ENCODE measurements at places on chromosomes 1 and 21. TPM values are rescaled to one million over a fixed set of nuclear protein-coding genes. Genes with fewer than 3 reads are reported as not detected.

GRCh38 chr1:214445831-214446614 lies 105.4 kb downstream of the PTPN14 start:
- no peak overlapping the region for H3K4me3 ChIP-seq
- H3K27ac ChIP-seq: no peak overlapping the region
- no peaks in the 10 kb centered on the region for H3K36me3 ChIP-seq
- H3K27me3 ChIP-seq: no peaks in the 10 kb centered on the region

- H3K4me3 ChIP-seq: no peak overlapping the region
- DNase-seq: no peak
- no peak overlapping the region for H3K27ac ChIP-seq
- no peaks in the 10 kb centered on the region for H3K36me3 ChIP-seq
- peaks cover 4% of the 10 kb centered on the region for H3K4me1 ChIP-seq
- H3K27me3 ChIP-seq: no peaks in the 10 kb centered on the region
Observed at GRCh38 chr1:181327796-181328195, 155.5 kb upstream of the CACNA1E start.

DNA sequence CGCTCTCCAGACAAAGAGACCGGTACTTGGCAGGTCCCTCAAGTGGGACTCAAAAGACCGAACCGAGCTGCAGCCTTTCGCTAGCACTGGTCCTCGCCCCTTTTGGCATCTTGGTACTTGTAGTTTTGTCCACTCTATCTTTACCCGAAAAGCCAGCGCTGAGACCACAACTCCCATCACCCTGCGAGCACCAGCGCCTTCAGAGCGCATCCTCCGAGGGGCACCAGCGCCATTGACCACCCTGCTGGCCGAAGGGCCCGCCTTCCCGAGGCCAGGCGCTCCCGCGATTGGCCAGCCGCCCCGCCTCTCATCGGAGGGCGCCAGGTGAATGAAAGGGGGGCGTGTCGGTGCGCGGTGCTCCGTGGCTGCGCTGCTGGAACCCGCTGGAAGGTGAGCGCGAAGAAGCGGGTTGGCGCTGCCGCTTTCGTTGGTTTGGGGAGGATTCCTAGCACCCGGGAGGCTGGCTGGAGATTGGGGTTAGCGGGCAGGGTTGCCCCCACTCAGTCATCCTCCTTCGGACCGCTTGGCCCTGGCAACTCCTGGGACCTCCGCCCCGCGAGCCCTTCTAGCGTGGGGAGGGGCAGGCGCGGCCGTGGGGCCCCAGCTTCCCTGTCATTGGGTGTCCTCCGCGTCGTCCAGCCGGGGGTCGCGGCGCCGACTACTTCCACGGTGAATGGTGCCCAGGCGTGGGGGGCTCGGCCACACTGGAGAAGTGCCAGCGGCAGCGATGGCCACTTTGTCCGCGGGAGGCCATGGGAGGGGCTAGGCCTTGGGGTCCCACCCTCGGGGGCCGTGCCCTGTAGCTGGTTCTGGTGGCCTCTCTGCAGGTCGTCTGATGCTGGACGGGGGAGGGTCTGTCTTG lies at the start of gene ZBTB8B:
ZBTB8B (plus strand) TSS at position 357 of the 862 bp plus-strand sequence. CDS start 5,553 bp downstream, outside the sequence.
- H3K36me3 ChIP-seq: no peaks in the 10 kb centered on the region
- peaks cover 17% of the 10 kb centered on the region for H3K4me1 ChIP-seq
- H3K4me3 ChIP-seq: no peak within 1 kb of the TSS
- H3K27ac ChIP-seq: no peak within 1 kb of the TSS

DNA sequence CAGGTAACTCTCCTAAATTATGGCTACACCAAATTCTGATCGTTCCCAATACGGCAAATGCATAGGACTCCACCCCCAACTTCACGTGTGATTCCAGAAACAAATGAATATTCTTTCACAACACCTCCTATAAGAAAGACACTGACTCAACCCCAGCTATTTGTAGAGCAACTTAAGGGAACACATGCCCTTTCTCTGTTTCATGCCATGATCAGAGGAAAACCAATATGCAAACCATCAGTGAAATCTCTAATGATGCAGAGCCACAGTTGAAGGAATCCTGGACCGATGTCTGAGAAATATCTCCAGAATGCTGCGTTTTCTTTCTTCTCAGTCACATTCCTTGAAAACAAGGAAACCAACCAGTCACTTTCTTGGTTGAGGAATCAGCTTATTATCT lies 164.2 kb upstream of the PTBP2 start:
- H3K27ac ChIP-seq: no peak overlapping the region
- H3K4me3 ChIP-seq: no peak overlapping the region
- no peak for DNase-seq
- no peaks in the 10 kb centered on the region for H3K27me3 ChIP-seq

The RBM11 gene
- 2.3 TPM for polyA plus RNA-seq

The POMGNT1 gene
- polyA plus RNA-seq: 28.9 TPM

DNA sequence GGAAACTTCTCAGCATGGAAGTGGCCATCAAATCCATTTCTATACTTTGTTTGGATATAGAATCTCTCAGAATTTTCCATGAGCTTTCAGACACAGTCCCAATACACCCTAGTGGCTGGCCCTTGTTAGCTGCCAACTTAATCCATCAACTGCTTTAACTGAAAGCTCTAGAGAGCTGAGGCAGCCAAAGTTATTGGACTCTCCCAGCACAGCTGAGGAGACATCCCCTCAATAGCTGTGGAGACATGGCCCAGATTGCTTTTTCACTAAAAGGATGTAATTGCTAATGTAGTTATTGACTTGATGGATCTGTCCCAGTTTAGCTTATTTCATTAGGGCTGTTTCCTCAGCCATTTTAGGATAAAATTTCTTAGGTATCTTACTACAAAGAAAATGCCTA lies 94.8 kb upstream of the PRMT6 start:
- H3K4me3 ChIP-seq: no peak overlapping the region
- no peak for DNase-seq

GRCh38 chr1:174656409-174657059 lies 208.8 kb downstream of the GPR52 start:
- H3K27me3 ChIP-seq: no peaks in the 10 kb centered on the region
- no peak overlapping the region for H3K4me3 ChIP-seq
- H3K4me1 ChIP-seq: no peaks in the 10 kb centered on the region
- DNase-seq: no peak

The VCAM1 gene
- polyA plus RNA-seq: not detected

DNA sequence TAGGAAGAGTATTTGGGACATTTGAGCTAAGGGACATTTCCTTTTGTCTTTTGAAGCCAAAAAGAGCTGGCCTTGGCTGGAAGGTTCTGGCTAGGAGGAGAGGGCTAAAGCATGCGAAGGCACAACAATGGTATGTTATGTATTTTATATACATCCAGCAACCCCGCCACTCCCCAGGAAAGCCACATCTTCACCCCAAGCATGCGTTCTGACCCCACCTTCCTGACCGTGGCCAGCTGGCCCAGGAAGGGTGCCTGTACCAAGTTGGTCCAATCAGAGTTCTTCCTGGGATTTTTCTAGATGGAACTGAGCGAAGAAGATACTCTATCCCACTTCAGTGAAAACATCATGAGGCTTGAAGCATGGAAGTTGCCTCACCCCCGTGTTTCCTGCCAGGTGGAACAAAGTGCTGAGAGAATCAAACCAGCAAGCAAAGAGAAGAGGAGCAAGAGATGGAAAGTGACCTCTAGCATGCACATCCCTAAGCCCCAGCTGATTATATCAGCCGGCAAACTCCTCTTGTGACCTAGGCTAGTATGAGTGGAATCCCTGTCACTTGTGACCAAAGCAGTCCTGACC lies 82.7 kb downstream of the BCAR3 start:
- H3K4me3 ChIP-seq: no peak overlapping the region
- no peak overlapping the region for H3K27ac ChIP-seq
- DNase-seq: no peak
- no peaks in the 10 kb centered on the region for H3K36me3 ChIP-seq

The TIE1 gene
- polyA plus RNA-seq: not detected

DNA sequence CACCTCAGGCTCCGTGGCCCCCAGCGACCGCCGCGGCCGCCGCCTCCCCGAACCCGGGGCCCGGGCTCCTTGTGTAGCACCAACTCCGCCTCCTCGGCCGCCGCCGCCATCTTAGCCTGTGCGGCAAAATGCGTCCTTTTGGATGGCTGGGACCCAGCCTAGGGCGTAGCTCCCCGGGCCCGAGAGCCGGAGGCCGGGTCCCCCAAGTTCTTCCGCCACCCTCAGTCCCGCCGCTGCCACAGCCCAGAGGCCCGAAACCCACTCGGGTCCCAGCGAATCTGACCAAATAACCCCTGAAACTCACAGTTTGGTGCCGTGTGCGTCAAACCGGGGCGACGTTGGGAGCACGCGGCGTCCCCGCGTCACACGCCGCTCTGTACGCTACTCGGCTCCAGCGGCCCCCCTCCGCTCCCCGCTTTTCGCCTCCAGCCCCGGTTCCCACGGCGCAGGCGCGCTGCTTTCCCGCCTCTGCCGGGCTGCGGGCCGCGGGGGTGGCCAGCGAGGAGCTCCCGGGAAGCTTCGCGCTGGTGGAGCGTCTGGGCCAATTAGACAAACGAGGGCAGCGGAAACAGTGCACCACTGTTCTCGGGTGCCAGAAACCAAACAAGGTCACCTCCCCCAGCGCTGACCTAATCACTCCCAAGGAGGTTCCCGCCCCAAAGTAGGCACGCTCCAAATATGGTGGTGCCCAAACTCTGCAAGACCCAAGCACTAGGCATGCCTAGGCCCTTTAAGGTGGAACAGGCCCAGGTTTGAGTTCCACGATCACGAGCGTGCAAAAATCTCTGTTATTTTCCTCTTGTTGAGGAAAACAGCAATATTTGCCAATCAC lies at the start of gene ZNF644:
ZNF644 (minus strand) TSS at position 350 of the 832 bp plus-strand sequence. CDS start 39,682 bp downstream, outside the sequence.
- peak; percentile 85 for DNase-seq
- H3K4me3 ChIP-seq: peak within 1 kb of the TSS; percentile 92
- peaks cover 53% of the 10 kb centered on the region for H3K4me1 ChIP-seq

GRCh38 chr1:231139125-231139649 lies 22.7 kb upstream of the TRIM67 start:
- H3K4me1 ChIP-seq: no peaks in the 10 kb centered on the region
- H3K27ac ChIP-seq: no peak overlapping the region
- peaks cover 5% of the 10 kb centered on the region for H3K27me3 ChIP-seq
- H3K36me3 ChIP-seq: no peaks in the 10 kb centered on the region
- H3K4me3 ChIP-seq: no peak overlapping the region
- DNase-seq: no peak
